ENCODE measurements at places on chromosomes 3 and 15.

DNA sequence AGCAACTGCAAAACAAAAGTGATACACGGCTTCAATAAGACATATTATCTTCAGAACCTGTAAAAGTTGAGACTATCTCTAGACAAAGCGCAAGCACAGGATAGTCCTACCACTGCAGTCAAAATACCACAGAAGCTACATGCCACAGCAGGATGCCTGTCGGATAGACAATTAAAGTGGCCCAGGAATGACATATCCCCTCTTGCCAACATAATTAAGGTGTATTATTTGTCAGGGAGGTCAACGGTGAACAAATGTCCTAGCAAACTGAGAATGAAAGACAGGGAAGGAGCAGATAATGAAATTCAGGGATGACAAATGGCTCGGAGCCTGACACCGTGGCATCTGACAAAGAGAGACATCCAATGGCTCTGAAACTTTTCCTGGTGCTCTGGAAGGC, 185.7 kb downstream of the MECOM start:
- no peak for DNase-seq

- DNase-seq = no peak
Observed at GRCh38 chr3:88142094-88142624, 7.6 kb upstream of the C3orf38 start.

DNA sequence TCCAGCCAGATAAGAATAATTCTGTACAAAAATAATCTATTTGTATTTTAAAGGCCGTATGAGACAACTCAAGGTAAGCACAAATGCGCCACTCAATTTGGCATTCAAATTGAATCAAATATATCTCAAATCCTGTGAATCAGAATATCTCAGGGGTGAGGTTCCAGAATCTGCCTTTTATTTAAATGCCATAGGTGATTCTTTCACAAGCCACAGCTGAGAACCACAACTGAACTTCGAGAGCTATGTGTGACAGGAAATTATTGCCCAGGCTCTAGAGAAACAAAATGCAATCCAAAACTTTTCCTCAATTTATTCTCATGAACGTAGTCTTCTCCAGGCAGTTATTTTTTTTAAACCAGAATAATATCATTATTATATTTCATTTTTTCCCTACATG, 11.9 kb downstream of the ATP8B4 start:
- no peak for DNase-seq

DNA sequence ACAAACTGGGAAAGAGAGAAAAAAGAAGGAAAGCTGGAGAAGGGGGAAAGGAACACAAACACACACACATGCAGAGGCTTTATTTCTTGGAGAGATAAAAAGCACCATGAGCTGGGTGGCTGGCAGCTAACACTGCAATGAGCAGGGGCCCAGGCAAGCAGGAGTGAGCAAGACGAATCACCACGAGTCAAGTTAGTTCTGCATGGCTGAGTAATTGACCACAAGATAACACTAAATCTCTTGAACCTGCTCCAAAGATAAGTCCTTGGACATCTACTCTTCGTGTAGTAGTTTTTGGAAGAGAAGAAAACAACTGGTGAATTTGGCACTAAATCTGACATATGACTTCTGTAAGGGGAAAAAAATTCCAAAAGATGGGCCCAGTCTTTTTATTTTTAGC, 100.9 kb downstream of the MYO5A start:
- no peak for DNase-seq

GRCh38 chr15:40239693-40240618, 1.1 kb downstream of the PAK6 start:
- no peak for DNase-seq

DNA sequence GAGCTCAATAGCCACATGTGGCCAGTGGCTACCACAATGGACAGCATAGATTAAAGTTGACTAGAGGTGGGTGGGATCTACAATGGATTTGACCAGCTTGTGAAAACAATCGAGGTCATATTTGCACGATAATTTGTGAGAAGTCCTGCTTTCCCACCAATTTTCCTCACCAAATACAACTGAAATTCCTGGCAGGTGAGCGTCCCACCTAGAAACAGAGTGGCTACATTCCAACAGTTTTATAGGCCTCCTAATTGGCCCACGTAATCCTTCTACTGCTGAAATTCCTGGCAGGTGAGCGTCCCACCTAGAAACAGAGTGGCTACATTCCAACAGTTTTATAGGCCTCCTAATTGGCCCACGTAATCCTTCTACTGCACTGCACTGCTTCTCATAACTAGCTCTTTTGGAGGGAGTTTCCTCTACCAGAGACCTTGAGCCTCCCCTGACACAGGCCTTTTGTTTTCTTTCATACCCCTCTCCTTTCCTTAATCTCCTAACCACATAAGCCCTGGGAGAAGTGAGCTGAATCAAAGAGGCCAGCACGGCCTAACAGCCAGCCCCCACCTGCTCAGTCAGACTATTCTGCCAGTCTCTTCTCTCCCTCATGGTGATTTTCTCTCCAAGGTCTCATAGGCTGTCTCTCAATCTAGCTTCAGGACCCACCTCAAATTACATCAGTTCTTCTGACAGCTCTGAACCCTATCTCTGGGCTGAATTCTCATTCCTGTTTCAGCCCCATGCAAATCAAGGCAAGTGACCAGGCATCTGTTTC, 80.2 kb downstream of the BFSP2 start:
- DNase-seq = no peak

All from activated naive CD4-positive, alpha-beta T cell treated with anti-CD3 and anti-CD28 coated beads, Interleukin-2, amount 50 U/mL, for 72 hours (primary cell).